ENCODE measurements at places on chromosomes 4 and X. TPM values are rescaled to one million over a fixed set of nuclear protein-coding genes. Genes with fewer than 3 reads are reported as not detected.

The MAMLD1 gene
- 1.6 TPM for total RNA-seq

DNA sequence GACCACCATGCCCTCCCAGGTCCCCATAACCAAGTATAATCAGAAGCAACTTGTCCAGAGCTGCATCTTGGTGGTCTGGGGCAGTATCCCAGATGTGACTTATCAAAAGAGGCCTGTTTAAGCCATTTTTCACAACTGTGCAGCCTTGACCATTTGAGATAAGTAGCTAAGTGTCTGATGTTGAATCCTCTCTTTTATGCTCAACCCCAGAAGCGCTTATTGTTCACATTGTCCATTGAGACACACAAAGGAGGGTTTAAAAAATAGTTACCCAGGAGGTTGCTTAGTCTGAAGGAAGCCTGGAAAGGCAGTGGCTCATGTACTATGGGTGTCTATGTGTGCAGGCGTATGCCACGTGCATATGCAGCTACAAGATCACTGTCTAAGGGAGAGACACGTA lies 27.0 kb downstream of the ENPP6 start:
- DNase-seq: no peak

The TMEM184C gene
- total RNA-seq: 15.4 TPM

GRCh38 chrX:16712548-16713155 lies at the start of gene CTPS2:
CTPS2 (minus strand) TSS chrX:16712669; CDS start chrX:16702902, 9,767 bp downstream.
- no peak for DNase-seq

DNA sequence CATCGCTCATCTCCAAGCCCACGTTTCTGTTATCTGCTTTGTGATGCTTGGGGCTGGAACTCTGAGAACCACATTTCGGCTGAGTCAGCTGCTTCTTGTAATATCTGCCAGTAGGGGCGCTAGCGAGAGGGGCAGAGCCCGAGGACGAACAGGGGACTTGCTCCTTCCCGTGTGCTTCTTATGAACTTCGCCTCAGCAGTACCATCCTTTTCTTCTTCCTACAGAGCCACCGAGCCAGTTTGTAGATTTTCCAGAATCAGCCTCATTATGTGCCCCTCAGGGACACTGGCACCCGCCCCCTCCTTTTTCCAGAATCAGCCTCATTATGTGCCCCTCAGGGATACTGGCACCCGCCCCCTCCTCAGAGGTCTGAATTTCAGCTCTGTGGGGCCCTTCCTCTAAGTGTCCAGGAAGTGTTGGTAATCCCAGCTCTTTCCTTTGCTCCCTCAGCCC lies 441.7 kb upstream of the RASGEF1B start:
- no peak for DNase-seq

The JCHAIN gene
- 2.1 TPM for total RNA-seq

- no peak for DNase-seq
Observed at GRCh38 chr4:175418516-175418915, 393.5 kb downstream of the GPM6A start.

DNA sequence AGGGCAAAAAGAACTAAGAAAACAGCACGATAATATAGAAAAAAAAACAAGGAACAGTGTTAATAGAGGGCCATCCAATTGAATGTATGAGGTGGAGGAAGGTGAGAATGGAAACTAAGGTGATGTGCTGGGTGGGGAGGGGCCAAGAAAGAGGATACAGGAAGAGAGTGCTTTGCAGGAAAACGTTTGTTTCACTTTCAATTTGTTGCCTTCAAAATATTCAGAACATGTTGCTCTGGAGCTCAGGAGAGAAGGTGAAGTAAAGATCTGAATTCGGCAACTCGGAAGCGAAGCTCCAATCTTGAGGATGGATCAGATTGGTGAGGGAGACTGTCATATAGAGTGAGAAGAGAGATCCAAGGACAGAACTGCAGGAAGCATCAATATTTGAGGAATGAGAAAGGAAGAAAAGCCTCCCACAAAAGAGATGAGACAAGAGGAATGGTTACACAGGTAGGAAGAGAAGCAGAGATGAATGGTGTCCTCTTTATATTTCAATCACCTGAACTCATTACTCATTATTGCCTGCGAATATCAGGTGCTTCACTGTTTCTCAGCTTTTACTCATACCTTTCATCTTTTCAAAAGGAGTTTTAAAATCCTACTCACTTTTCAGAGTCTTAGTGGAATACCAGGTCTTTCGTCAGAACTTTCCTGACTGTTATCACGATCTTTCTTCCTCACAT lies 14.7 kb upstream of the SEC24D start:
- DNase-seq: no peak

- no peak for DNase-seq
Observed at GRCh38 chrX:79153348-79153747, 8.9 kb downstream of the GPR174 start.

- no peak for DNase-seq
Observed at GRCh38 chr4:25350561-25350960, 26.5 kb upstream of the ANAPC4 start.

DNA sequence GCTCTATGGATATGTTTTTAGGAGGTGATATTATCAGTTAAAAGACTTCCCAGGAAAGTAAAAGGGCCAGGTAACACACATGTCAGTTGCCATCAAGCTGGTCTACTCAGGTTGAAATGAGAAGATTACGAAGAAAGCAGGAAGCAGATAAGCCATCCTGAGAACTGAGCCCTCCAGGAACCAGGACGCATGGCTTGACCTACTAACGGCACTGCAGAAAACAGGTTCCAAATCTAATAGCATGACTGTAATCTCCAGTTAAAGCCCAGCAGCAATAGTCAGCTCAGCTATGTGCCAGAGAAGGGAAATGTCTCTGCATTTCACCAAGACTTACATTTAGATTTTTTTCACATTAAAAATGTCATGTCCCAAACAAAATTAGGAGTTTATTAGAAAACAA lies 77.9 kb downstream of the APBB2 start:
- no peak for DNase-seq

The RWDD4 gene
- 31.0 TPM for total RNA-seq

GRCh38 chr4:183256756-183257385 lies 63.2 kb downstream of the CLDN22 start:
- no peak for DNase-seq

DNA sequence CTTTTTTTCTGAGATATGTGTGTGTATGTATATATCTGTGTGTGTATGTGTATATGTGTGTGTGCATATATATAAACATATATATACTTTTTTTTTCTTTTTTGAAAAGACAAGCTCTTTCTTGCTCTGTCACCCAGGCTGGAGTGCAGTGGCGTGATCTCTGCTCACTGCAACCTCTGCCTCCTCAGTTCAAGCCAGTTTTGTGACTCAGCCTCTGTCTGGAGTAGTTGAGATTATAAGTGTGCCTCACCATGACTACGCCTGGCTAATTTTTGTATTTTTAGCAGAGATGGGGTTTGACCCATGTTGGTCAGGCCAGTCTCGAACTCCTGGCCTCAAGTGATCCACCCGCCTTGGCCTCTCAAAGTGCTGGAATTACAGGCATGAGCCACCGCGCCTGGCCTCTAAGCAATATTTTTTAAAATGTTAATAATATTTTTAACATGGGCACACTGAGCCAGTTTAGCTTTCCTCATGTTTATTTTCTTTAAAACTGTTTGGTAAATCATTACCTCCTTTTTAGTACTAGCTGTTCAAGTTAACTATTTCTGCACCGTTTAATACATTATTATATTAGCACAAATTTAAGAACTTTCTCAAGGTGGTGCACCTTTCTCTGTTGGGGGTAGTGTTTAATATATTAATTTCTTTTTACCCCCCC lies 33.3 kb downstream of the BBS12 start:
- no peak for DNase-seq

The SPIN4 gene
- 2.2 TPM for total RNA-seq

The TAF7L gene
- total RNA-seq: not detected

- DNase-seq: no peak
Observed at GRCh38 chr4:1462768-1463075, 56.5 kb upstream of the NKX1-1 start.
